ENCODE measurements at places on chromosomes 4 and X.

DNA sequence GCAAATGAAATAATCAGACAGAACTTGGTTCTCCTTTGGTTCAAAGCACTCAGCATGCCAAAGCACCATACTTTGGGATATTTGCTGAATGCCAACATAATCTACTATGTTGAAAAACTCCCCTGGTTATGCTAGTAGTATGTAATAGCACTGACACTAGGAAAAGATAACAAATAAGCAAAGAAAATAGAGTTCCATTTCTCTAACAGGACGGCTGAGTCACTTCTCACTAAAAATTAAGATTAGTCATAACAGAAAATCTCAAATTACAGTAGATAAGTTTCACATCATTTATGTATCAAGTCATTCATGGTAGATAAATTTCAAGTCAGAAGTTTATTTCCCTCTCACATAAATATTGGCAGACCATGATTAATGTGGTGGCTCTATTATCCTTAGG is 17.9 kb downstream of the PDHA2 start:
- DNase-seq, result no peak

DNA sequence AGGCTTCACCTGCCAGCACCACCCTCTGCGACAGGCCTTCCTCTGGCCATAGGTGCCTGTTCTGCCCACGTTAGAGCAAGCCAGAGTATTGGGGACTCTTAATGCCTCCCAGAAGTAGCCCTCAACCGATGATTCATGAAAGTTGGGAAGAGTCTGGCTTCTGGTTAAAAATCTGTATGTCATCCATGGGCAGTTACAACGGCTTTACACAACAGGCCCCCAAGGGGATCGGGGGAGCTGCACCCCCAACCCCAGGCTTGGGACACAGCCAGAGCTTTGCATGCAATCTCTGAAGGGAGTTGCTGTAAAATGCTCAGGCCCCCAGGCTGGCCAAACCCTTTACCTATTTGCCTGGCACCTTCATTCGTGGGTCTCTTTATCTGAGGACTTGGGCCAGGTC is 5.4 kb upstream of the CYTL1 start:
- DNase-seq, result no peak

DNA sequence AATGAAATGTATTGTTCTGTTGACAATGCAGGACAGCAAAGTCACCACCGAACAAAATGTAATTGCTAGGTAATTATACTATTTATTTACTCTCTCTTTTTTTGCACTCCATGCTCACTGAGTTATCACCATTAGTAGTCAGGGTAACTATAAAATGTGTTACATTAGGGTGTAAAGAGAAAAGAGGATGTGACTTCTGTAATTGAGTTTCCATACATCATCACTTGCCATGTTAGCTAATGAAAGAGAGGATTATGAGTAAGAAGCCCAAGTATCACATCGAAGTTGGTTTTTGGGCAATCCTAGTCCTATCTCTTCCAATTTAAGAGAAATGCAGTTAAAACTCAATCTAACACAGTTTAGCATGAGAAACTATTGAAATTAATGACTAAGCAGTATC is 7.6 kb downstream of the ZXDA start:
- no peak for DNase-seq

GRCh38 chr4:142960126-142960525 is 114.0 kb upstream of the INPP4B start:
- DNase-seq, result no peak

DNA sequence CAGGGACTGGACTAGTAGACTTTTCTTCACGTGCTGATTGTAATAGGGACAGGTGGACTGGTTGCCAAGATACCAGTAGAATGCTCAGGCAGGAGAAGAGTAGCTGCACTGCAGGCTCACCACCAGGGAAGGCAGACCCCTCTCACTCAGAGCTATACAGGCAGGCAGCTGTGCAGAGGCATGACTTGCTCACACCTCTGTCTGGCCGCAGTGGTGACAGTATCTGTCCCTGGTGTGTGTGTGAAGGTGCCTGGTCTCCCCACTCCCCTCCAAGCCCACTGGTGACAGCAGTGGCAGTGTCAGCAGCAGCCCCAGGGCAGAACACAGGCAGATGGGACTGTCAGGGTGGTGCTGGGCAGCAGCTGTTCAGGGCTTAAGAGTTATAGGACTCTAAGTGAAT is 140.7 kb downstream of the RPS6KA6 start:
- DNase-seq, result no peak

- DNase-seq, result no peak
Measured at GRCh38 chr4:120990246-120990645, 67.7 kb upstream of the PRDM5 start.

DNA sequence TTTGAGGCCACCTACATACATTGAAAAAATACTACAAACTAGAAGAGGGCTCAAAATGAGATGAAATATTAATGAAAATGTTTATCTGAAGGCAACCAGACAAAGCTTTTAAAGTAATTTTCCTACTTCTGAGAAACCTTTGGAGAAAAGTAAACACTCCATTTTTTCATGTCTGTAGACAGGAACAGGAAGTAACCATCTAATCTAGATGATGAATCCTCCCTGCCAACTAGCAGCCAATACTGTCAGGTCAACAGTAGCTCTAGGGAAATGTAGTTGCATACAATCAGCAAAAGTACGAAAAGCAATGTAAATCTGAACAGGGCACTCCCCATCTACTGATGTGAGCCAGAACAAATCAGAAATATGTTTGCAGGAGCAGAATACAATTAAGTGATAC is 49.0 kb downstream of the AMMECR1 start:
- DNase-seq, result no peak

DNA sequence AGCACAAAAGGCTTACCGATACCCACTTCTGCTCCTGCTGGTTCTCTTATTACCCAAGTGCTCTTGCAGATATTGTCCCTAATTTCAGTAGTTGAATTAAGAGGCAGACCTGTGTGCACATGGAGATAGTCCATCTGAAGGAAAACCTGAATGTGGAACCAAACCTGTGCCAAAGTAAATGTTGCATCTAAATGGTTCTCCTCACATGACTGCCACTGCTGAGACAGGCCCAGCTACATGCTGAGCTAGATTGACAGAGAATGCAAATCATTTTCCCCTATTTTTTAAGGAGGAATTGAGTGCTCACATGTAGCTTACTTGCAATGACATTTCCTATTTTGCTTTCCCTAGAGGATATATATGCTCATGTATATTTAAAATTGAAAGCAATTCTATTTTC is 609.1 kb upstream of the TECRL start:
- no peak for DNase-seq

GRCh38 chrX:45980726-45981125 is 564.5 kb downstream of the ZNF674 start:
- no peak for DNase-seq

DNA sequence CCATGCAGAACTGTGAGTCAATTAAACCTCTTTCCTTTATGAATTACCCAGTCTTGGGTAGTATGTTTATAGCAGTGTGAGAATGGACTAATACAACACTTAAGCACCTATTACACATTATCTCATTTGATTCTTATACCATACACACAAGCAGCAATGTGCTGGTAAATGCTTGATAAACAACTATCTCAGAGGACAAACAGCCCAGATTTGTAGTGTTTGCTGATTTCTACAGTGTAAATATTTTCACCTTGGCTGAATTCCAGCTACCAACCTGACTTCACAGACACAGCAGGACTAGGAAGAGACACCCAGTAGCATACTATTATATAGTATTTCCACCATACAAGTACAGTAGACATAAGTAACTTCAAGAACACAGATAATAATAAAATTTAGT is 406.5 kb upstream of the CNKSR2 start:
- no peak for DNase-seq

GRCh38 chr4:126435491-126435890 is 1120.7 kb downstream of the FAT4 start:
- DNase-seq, result no peak

- no peak for DNase-seq
Measured at GRCh38 chr4:24704149-24704548, 91.2 kb upstream of the SOD3 start.

DNA sequence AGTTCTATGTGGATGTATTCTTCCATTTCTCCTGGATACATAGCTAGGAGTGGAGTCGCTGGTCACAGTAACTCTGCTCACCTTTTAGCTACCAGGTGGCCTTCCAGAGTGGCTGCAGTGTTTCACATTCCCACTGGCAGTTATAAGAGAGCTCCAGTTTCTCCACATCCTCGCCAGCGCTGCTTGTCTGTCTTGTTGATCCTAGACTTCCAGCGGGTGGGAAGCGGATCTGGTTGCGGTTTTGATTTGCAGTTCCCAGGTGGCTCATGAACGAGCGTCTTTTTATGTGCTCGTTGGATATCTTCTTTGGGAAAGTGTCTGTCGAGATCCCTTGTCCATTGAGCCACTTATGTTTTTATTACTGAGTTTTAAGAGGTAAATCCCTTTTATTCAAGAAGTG is 11.6 kb downstream of the TACC3 start:
- DNase-seq, result no peak

GRCh38 chr4:113435893-113436292 is 325.6 kb downstream of the CAMK2D start:
- DNase-seq, result no peak

- no peak for DNase-seq
Measured at GRCh38 chrX:132209527-132209926, 9.7 kb downstream of the RAP2C start.

- DNase-seq, result no peak
Measured at GRCh38 chrX:131045726-131046125, 12.4 kb upstream of the ARHGAP36 start.

GRCh38 chrX:15804563-15804962 is 14.3 kb downstream of the ZRSR2 start:
- DNase-seq, result no peak

DNA sequence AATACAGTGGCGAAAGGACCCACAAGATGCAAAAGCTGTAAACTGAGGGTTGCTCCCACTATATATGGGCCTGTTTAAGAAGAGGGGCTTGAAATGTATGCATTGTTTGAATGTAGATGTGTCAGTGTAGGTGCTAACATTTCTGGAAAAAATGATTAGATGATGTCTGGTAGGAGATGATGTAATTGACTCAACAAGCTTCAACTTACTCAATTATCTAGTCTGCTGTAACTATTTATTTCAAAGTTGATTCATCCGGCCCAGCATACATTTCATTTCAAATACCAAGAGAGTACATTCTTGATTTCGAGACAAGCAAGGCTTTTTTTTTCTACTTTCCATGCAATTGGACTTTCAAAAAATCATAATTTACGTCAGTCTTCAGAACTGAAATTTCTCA is 9.3 kb upstream of the ENAM start:
- no peak for DNase-seq

- no peak for DNase-seq
Measured at GRCh38 chr4:138449938-138450337, 207.8 kb upstream of the SLC7A11 start.

- no peak for DNase-seq
Measured at GRCh38 chrX:81201671-81202455, at the start of the genes HMGN5 and SH3BGRL. HMGN5 (minus strand) TSS chrX:81201913; CDS start chrX:81121549, 80,364 bp downstream. SH3BGRL (plus strand) TSS chrX:81202102; CDS start chrX:81202201, 99 bp downstream.

- DNase-seq, result no peak
Measured at GRCh38 chr4:184269879-184270430, 52.3 kb upstream of the ENPP6 start.

DNA sequence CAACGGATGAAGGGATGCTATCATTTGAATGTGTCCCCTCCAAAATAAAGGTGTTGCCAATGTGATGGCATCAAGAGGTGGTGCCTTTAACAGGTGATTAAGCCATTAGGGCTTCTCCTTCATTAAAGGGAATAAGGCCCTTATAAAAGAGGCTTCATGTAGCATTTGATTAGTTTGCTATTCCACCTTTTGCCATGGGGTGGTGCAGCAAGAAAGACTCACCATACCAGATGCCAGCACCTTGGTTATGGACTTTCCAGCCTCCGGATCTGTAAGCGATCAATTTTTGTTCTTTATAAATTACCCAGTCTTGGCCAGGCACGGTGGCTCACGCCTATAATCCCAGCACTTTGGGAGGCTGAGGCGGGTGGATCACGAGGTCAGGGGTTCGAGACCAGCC is 7.9 kb upstream of the SLC25A43 start:
- DNase-seq, result no peak

DNA sequence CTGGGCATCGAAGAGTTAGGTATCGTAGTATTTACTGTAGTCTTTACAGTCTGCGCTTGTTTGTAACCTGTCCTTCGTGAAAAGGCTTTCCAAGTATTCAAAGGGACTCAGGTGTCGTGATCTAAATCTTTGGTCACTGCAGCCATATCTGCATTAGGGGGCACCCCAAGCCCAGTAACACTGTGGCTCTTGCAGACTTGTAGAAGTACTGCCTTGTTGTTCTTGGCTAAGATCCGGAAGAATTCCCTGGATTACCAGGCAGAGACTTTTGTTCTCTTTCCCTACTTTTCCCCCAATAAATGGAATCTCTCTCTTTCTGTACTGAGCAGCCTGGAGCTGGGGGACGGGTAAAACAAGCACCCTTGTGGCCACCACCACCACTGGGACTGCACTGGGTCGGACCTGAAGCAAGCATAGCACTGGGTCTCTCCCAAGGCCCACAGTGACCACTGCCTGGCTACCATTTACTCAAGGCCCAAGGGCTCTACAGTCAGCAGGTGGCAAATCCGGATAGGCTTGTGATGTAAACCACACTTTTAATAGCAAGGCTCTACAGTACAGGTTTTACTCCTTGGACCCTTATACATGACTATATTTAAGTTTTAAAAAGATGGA is 12.0 kb downstream of the CXorf58 start:
- no peak for DNase-seq

DNA sequence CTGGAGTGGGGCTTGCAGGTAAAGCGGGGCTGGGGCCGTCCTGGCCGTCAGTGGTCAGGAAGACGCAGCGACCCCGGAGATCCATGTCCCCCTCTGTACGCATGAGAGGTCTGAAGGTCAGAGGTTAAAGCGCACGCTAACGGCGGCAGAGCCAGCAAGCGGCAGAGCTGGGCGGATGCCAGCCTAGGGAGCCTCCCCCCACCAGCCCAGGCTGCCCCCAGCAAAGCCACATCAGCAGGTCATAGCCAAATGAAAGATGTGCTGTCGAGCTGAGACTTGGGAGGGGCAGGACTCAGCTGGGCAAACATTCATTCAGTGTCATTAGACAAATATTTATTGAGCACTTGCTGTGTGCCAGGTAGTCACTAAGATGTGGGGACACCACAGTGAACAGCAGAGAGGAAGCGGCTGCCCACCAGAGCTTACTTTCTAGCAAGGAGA is 593 bp upstream of the JAKMIP1 start:
- no peak for DNase-seq

DNA sequence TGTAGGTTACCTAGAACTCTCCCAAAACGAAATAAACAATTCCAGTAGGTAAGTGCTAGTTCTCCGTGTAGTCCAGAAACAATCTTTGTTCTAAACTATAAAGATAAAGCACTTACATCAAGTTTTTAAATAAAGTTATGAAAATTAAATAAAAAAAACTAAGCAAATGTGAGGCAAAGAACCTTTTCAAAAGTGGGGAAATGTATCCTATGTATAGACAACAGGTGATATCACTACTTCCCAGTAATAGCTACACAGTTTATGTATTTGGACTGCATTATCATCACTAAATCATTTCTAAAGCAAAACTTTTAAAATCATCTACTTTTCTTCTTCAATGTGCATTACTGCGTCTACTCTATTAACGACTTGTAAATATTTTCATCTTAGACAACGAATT is 2.0 kb downstream of the YTHDC1 start:
- DNase-seq, result no peak

- no peak for DNase-seq
Measured at GRCh38 chr4:183392377-183392776, 52.1 kb upstream of the CDKN2AIP start.

Data from HTR-8/SVneo (cell line).